ENCODE measurements at places on chromosomes 2 and 18.

- DNase-seq, result no peak
Measured at GRCh38 chr2:127086990-127087790, 19.8 kb downstream of the BIN1 start.

DNA sequence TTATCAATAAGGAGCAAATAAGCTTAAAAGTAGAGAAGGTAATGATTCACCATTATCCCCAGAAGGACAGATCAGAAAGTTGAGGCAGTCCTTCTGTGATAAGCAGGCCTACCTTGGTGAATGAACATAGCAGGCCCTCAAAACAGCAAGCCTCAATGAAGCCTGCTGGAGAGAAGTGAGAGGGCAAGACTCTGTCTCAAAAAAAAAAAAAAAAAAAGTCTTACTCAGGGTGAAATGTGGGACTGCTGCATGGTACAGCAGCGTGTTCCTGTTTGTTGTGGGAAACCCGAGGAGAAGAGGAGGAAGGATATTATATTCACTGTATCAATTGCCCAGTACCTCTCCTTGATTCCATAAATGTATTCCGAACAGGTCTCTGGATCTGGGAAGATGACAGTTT lies 8.7 kb upstream of the HAT1 start:
- DNase-seq, result no peak

GRCh38 chr2:150027164-150027563 lies 439.6 kb upstream of the MMADHC start:
- no peak for DNase-seq

DNA sequence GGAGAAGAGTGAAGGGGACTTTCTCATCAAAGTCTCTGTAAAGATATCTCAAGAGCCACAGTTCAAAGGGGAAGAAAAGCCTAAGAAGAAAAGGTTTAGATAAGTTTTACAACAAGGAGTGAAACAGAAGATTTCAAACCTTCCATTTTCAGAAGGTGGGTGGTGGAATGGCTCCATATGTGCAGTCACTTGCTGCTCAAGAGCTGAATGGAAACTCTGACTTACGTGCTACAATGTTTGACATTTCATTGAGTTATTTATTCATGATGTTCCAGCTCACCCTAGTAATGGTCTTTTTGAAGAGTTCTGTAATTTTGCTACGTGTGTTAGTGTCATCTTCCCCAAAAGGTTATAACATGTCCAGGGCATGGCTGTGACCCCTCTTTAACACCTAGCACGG lies 21.7 kb downstream of the LCT start:
- DNase-seq, result no peak

GRCh38 chr2:215692387-215693079 lies 256.7 kb upstream of the FN1 start:
- no peak for DNase-seq

GRCh38 chr2:31997653-31998052 lies 13.2 kb downstream of the MEMO1 start:
- DNase-seq, result no peak

- DNase-seq, result no peak
Measured at GRCh38 chr2:56801770-56802169, 618.0 kb downstream of the CCDC85A start.

- no peak for DNase-seq
Measured at GRCh38 chr2:224958873-224959272, 83.4 kb downstream of the DOCK10 start.

DNA sequence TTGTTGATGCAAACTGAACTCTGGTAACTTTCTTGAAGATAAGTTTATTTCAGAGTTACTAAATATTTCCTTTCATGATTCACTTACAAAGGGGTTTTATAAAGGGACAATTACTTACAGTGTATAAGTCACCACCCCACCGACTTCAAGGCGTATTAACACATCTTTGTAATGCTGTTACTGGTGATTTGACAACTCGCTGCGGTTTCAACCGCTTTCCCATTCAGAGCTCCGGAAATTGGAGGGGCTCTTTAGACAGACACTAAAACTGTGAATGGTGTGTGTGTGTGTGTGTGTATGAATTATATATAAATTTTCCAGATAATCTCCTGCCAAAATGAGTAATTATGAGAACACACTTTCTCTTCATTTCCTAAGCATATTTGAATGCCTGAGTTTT lies 4.9 kb downstream of the TM4SF20 start:
- no peak for DNase-seq

- DNase-seq, result no peak
Measured at GRCh38 chr2:96320326-96320725, 4.8 kb upstream of the ITPRIPL1 start.

GRCh38 chr2:2134037-2134436 lies 197.0 kb downstream of the MYT1L start:
- DNase-seq, result no peak

- no peak for DNase-seq
Measured at GRCh38 chr2:64142741-64143168, 1.5 kb downstream of the PELI1 start.

- no peak for DNase-seq
Measured at GRCh38 chr18:74819433-74820059, 221.9 kb downstream of the ZNF407 start.

GRCh38 chr2:195057001-195057400 lies 600.0 kb upstream of the SLC39A10 start:
- no peak for DNase-seq

DNA sequence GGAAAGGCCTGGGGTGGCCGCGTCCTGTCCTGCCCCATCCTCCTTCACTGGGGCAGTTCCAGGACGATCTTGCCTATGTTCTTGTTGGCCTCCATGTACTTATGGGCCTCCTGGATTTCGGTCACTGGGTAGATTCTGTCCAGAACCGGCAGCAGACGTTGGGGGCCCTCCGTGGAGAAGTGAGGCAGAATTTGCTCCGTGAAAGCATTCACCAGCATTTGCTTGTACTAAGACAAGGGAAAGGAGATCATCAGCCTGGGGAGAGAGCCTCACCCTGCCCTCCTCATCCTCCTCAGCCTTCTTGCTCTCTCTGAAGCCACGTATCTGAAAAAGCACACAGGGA lies 1.4 kb upstream of the SF3B6 start:
- DNase-seq, result no peak

DNA sequence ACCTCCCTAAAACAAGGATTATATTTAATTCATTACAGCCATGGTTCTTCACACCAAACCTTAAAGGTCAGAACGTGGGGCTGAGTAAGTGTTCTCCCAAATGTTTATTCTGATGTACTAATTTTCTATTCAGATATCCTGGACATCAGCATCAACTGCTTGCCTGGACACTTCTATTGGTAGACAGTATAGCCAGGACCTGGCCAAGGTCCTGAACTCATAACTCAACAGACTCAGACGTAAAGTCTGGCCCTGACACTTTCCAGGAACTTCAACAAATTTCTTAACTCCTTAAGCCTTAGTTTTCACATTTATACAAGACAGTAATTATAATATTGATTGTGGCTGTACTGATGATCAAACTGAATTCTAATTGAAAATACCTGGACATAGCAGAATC lies 89.1 kb downstream of the AKAIN1 start:
- no peak for DNase-seq

GRCh38 chr2:61178603-61179545 lies 16.9 kb downstream of the C2orf74 start:
- DNase-seq, result no peak

DNA sequence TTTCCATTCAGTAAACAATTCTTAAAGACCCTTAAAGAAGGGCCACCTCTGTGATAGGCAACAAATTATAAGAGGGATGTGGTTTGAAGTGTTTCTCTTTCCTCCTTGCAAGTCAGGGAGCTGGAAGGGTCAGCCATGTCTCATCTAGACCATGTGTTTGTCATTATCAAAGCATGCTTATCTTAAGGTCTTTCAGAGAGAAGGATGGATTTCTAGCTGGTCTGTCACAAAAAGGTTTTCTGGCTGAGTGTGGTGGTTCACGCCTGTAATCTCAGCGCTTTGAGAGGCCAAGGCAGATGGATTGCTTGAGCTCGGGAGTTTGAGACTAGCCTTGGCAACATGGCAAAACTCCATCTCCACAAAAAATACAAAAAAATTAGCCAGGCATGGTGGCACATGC lies 59.2 kb upstream of the PEX13 start:
- no peak for DNase-seq

DNA sequence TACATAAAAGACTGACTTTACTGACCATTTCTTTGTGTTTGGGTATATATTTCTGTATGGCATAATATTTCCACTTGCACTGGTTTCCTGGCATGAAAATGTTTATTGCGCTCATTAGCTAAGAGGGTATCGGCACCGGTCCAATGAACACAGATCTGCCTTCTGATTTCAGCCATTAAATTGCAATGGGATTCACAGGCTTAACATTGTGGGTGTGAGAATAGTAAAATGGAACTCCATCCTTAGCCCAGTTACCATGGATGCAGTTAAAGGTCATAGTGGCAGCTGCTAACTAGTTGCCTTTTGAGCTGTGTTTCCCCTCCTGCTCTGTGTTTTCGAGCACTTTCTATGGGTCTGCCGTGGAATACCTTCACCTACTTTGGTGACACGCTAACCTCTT lies 352.6 kb upstream of the POU3F3 start:
- DNase-seq, result no peak

DNA sequence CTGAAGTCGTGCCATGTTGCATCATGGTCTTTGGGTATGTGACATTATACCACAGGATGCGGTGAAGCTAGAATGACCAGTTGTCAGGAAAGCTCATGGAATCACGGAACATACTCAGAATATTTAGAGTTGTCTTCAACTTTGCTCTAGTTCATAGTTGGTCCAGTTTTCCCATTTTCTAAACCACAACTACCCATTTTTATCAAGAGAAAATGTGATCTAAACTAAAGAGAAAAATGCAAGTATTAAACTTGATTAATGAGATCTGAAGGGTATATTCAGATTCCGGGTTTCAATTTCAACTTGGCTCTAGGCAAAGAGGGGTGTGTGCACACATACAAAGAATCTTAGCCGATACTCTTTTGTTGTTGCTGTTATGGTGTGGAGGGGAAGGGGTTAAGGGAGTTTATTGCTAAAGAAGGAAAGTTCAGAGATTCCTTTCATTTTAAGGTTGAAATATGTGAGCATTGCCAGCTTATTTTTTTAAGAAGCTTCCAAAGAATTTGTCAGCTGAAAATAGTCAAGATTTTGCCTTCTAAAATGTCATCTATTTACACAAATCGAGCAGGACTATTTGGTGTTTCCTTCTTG lies 516.6 kb upstream of the ZEB2 start:
- no peak for DNase-seq

- no peak for DNase-seq
Measured at GRCh38 chr18:23113576-23113975, 21.7 kb upstream of the CABLES1 start.

GRCh38 chr2:165787334-165787733 lies 6.7 kb downstream of the GALNT3 start:
- no peak for DNase-seq

- DNase-seq, result no peak
Measured at GRCh38 chr2:224310943-224311625, 90.8 kb downstream of the FAM124B start.

- no peak for DNase-seq
Measured at GRCh38 chr2:96756788-96757476, 3.8 kb upstream of the CNNM4 start.

All from NCI-H524 treated with DMSO at 0.1 percent for 48 hours (cell line).